HCT116 (cell line): ENCODE measurements at places on chromosomes 11 and 22. TPM values are rescaled to one million over a fixed set of nuclear protein-coding genes. Genes with fewer than 3 reads are reported as not detected.

Gene SAA4
- not detected for total RNA-seq

GRCh38 chr11:64053699-64054098 is 18.0 kb downstream of the FLRT1 start:
- DNase-seq, result no peak
- H3K27me3 ChIP-seq, result no peaks in the 10 kb centered on the region
- H3K36me3 ChIP-seq, result no peaks in the 10 kb centered on the region

GRCh38 chr11:61480261-61480993 is 28.1 kb upstream of the LRRC10B start:
- no peaks in the 10 kb centered on the region for H3K36me3 ChIP-seq
- H3K4me3 ChIP-seq, result no peak overlapping the region
- H3K4me1 ChIP-seq, result peaks cover 9% of the 10 kb centered on the region; the same call in 1 of the 2 replicates
- H3K27me3 ChIP-seq, result no peaks in the 10 kb centered on the region
- H3K27ac ChIP-seq, result no peak overlapping the region

DNA sequence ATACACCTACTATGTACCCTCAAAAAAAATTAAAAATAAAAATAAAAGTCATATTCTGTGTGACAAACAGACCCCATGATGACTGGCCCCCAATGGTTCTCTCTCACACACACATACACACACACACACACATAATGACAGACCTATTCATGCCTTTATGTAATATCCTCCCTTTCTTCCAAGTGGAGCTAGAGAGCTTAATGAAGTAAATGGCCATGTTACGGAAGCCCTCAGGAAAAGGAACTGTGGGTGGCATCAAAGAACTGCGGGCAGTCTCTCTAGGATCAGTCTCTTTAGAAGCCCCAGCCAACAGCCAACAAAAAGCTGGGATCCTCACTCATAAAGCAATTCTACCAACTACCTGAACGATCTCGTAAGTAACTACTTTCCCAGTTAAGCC is 125.5 kb downstream of the SIK3 start:
- no peak for DNase-seq
- no peak overlapping the region for H3K27ac ChIP-seq
- no peak overlapping the region for H3K4me3 ChIP-seq
- peaks cover 10% of the 10 kb centered on the region for H3K4me1 ChIP-seq

- no peak overlapping the region for H3K4me3 ChIP-seq
- no peaks in the 10 kb centered on the region for H3K4me1 ChIP-seq
- H3K36me3 ChIP-seq, result no peaks in the 10 kb centered on the region
- H3K27ac ChIP-seq, result no peak overlapping the region
- DNase-seq, result no peak
Measured at GRCh38 chr22:20628081-20628939, 120.9 kb downstream of the MED15 start.

GRCh38 chr11:112599265-112599664 is 338.6 kb upstream of the PLET1 start:
- no peaks in the 10 kb centered on the region for H3K4me1 ChIP-seq
- no peak overlapping the region for H3K4me3 ChIP-seq
- no peak overlapping the region for H3K27ac ChIP-seq
- no peaks in the 10 kb centered on the region for H3K36me3 ChIP-seq
- peaks cover 23% of the 10 kb centered on the region for H3K27me3 ChIP-seq
- DNase-seq, result no peak

DNA sequence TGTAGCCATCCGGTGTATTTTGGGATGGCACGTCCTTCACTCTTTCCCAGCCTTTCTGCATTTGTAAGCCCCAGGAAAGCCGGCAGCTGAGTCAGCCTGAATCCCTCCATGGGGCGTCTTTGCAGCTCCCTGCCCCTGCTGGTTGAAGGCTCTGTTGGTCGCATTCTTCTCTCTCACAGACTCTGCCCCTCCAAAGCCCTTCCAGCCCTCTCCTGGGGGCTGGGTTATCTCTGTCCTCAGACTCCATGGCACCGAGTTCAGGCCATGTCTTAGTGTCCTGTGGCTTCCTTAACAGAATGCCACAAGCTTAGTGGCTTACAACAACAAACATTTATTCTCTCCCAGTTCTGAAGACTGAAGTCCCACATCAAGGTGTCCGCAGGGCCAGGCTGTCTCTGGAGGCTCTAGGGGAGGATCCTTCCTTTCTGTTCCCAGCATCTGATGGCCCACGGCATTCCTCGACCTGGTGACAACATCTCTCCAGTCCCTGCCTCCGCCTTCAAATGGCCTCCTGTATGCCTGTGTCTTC is 62.2 kb downstream of the BCR start:
- H3K27ac ChIP-seq, result no peak overlapping the region
- no peak for DNase-seq
- no peak overlapping the region for H3K4me3 ChIP-seq
- no peaks in the 10 kb centered on the region for H3K4me1 ChIP-seq

DNA sequence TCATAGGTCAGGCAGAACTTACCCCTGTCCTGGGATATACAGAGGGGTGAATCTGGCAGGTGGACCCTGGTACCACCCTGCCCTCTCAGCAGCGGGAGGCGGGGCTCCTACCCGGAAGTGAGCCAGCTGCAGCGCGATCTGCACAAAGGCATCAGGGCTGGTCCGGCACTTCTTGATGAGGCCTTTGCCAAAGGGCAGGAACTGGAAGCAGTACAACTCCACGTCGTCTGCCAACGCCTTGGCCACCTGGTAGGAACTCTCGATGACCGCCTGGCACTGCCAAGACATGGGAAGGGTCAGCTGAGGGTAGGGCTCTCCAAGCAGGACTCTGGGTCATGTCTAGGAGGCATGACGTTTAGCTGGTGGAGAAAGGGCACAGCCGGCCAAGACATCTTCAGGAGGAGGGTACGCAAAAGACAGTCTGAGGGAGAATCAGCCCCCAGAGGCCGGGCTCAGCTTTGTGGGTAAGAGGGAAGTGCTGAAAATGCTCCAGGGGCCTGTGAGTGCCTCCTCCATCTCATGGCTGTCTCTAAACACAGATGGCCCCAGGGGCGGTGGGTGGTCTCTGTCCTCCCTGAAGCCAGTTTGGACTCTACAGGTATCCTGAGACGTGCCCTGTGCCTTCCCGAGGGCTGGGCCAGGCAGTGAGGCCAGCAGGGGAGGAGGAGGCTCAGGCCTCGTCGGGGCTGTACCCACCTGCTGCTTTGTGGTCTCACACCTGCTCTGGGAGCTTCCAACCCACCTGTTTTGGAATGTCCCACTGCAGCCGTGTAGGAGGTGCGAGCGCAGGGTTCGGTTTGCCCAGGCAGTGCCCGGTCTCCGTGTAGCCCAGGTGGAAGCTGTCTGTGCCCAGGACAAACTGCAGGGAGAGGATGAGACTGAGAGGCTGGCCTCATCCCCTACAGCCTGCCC is 6.7 kb downstream of the CPT1B start:
- no peak overlapping the region for H3K4me3 ChIP-seq
- H3K27ac ChIP-seq, result no peak overlapping the region
- peaks cover 5% of the 10 kb centered on the region; the same call in 1 of the 2 replicates for H3K36me3 ChIP-seq
- no peaks in the 10 kb centered on the region for H3K27me3 ChIP-seq
- DNase-seq, result no peak
- H3K4me1 ChIP-seq, result no peaks in the 10 kb centered on the region; the same call in 1 of the 2 replicates

DNA sequence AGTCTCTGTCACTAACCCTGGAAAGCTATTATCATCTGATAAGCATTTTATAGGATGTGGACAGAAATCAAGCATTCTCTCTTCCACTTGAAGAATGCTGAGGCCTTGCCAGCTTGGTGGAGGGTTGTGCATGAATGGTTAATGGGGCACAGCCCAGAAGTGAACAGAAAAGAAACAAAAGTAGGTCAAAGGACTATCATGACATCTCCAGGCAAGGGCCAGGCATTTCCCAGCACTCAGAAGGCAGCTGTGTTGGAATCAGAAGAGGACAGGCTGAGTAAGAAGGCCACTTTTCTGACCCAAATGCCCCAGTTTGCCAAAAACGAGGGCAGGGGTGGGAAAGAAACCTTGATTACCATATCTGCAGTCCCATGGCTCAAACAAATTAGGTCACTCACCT is 12.4 kb downstream of the TENM4 start:
- no peaks in the 10 kb centered on the region; the same call in 1 of the 2 replicates for H3K27me3 ChIP-seq
- H3K27ac ChIP-seq, result no peak overlapping the region
- H3K4me3 ChIP-seq, result no peak overlapping the region
- H3K4me1 ChIP-seq, result no peaks in the 10 kb centered on the region

- no peak overlapping the region for H3K27ac ChIP-seq
- DNase-seq, result no peak
Measured at GRCh38 chr11:84106541-84106940, 820.4 kb upstream of the CCDC90B start.
